HT1080 (cell line): ENCODE measurements at places on chromosomes 5 and 9. TPM values are rescaled to one million over a fixed set of nuclear protein-coding genes. Genes with fewer than 3 reads are reported as not detected.

SAP30L gene
- 40.4 and 49.5 TPM in 2 replicates for total RNA-seq

- DNase-seq = peak; percentile 44
Measured at GRCh38 chr5:151002250-151002649, 18.1 kb upstream of the GPX3 start.

DNA sequence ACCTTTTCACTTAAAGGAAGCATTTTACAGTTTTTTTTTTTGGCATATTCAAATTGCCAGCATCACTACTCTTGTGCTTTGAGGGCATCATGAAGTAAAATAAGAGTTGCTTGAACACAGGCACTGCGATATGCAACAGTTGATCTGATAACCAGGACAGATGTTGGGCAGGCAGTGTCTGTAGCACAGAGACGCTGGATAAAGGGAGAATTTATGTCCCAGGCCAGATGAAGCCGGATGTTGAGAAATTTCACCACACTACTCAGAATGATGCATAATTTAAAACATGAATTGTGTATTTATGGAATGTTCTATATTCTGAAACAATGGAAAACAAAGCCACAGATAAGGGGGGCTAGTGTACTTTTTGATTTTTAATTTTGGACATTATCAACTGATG, 71.4 kb downstream of the SLC12A2 start:
- DNase-seq = no peak

PRR16 gene
- 0.77 and 2.1 TPM in 2 replicates for total RNA-seq

- peak; percentile 26 for DNase-seq
Measured at GRCh38 chr9:98481676-98482075, 226.2 kb upstream of the TBC1D2 start.

PLPP7 gene
- total RNA-seq = 0.56 and 1.6 TPM in 2 replicates

GRCh38 chr5:91373006-91373405, 10.1 kb downstream of the ARRDC3 start:
- no peak for DNase-seq

DNA sequence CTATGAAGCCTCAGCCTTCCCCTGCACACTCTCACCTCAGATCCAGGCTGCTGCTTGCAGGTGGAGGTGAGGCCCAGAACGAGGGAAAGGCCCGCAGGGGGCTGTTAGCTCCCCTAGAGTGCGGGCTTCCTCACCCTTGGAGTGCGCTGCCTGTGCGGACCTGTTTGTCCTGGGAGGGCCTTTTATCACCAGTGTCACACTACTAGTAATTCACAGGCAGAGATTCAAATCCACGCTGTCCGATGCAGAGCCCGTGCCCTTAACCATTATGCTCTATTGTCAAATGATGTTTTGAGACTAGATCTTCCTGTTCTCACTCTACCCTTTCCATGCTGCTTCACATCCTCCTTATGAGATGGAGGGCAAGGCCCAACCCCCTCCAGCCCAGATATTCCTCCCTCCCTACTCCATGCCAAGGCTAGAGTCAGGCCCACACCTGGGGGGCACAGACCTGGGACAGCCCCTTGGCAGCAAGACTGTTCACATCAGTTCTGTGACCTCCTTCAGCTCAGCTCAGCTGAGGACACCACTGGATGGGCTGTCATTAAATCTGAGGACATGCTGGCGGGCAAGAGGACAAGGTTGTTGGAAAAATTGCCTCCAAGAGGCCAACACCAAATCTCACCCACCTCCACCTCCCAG, 112.8 kb upstream of the SPOCK1 start:
- no peak for DNase-seq

MAT2B gene
- 37.5 and 63.4 TPM in 2 replicates for total RNA-seq

CCL28 gene
- total RNA-seq = 0.11 TPM in 1 of 2 replicates, not detected in the other

PCYOX1L gene
- 4.8 and 4.9 TPM in 2 replicates for total RNA-seq

DNA sequence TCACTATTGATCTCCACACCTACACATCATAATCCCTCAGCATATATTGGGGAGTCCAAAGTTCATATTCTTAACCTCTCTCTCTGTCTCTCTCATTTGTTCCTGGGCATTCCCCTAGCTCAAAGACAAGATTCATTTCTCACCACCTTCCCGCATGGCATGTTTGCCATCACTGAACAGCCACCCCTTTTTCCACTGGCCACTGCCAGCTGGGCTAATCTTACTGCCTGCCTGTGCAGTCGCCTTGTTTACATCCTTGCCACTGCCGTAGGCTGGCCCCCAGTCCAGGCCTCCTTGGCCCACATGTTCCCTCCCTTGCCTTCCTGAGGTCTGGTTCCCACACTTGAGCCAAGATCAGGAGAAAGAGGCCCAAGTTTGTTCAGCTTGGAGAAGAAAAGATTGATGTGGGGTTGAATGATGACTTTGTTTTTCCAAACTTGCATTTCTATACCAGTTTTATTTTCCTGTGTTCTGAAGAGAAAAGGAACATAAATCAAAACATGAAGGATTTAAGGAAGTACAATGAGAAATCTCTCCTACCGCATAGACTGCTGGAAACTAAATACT, 80.2 kb downstream of the PLAC8L1 start:
- no peak for DNase-seq

DROSHA gene
- 72.2 and 88.3 TPM in 2 replicates for total RNA-seq

GRCh38 chr9:133304158-133304470, 29.1 kb upstream of the ABO start:
- no peak for DNase-seq

CDC25C gene
- 14.0 and 15.5 TPM in 2 replicates for total RNA-seq

GRCh38 chr9:116096046-116096445, 57.5 kb upstream of the PAPPA start:
- peak; percentile 77 for DNase-seq

DNA sequence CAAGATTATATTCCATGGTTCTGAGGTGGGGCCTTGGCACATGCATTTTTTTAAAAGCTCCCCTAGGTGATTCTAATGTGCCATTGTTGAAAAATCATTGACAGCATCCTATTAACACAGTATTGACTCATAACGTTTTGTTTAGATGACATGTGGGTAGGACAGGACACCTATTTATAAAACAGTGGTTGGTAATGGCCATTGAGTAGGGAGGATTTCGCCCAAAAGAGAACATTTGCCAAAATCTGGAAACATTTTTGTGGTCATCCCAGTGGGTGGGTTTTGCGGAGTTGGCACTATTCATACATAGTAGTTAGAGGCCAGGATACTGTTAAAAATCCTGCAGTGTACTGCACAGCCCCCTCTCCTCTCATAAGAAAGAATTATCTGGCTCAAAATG, 6.4 kb upstream of the CHD1 start:
- DNase-seq = no peak

- no peak for DNase-seq
Measured at GRCh38 chr5:74850789-74851425, 15.3 kb downstream of the FAM169A start.

- peak; percentile 52 for DNase-seq
Measured at GRCh38 chr5:37789991-37790390, 49.9 kb downstream of the GDNF start.

GRCh38 chr5:81819556-81820317, 68.8 kb upstream of the SSBP2 start:
- DNase-seq = peak; percentile 46

- no peak for DNase-seq
Measured at GRCh38 chr5:131394128-131394527, 130.3 kb downstream of the CDC42SE2 start.

GRCh38 chr5:179817890-179818745, 2.6 kb upstream of the SQSTM1 start:
- no peak for DNase-seq
